Neural crest cell (in vitro differentiated cells): ENCODE measurements at places on chromosomes 2 and 18.

GRCh38 chr2:225486236-225486635 lies 86.7 kb downstream of the NYAP2 start:
- no peak for DNase-seq

DNA sequence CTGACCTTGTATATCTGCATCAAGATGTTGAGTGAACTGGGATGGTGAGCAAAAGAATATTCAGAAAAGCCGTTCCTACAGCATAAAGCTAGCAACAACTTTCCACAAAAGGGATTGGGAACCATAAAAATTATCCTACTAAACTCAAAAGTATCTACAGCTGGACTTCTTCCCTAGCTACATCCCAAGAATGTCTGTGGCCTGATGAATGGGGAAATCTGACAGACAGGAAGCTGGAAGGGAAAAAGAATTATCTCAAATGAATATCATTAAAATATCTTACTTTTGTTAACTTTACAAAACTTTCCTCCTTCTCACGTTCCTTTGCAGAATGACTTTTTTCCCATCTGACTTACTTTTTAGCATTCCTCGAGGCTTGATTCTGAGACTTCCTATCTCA lies 150.9 kb downstream of the PDE11A start:
- no peak for DNase-seq

DNA sequence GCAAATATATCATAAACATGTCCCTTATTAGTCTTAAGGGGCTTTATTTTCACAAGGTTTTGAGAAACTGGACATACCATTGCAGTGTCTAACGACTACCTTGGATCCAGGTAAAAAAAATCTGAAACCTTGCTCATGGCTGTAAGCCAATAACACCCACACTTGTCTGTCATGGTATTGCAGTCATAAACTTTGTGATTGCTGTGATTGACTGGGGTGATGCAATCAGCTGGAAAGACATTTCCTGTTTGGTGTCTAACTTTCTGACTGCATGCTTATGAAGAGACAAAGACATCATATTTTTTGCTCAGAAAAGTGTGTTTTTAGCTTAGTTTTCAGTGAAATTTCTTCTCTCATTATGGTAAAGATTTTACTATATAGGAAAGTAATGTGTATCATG lies 635.0 kb downstream of the TSN start:
- no peak for DNase-seq

DNA sequence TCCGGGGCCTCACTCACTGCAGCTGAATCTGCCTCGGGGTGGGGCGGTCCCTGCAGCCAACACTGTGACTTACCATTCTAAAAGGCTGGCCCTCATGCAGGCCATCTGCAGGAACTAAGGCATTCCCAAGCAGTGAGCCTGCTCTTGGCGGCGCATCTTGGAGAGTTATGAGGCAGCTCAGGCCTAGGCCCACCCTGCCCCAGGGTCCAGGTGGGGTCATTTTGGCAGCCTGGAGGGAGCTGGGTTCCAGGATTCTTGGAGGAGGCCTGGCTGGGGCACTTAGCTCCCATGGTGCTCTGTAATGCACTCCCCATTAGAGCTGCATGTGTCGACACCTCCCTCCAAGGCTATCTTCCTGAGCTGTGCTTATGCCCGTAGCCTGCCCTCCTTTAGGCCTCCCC lies 14.8 kb upstream of the BIN1 start:
- DNase-seq: no peak

DNA sequence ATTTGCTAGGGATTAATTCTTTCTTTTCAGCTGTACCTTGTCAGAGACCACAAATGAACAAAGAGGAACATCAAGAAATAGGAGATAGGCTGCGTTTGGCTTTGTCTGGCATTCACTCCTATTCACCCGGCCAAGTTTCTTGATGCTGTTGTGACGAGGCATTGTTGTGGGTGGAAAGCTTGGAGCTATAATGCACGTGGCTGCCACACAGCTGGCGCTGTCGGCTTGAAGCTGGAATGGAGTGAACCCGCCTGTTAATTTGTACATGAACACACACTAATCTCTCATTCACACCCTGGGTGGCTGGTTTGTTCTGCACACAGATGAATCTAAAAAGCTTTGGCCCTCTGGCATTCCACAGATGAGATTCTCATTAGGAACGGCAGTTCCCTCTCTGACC lies 274.9 kb upstream of the GYPC start:
- no peak for DNase-seq

DNA sequence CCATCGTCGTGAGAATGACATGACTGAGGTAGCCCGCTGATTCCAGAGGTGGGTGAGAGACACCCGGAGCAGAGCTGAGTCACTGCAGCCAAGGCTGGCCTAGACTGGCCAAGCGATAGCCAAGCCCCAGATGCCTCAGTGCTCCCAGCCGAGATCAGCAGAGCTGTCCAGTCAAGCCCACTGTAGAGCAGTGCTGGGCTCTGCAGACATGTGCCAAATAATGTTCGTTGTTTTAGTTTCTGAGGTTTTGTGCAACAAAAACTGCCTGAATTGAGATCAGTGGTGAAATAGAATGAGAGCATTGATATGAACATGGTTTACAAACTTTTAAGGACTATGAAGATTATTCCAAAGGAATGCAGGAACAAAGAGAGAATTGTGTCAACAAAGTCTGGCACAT lies 42.1 kb downstream of the INSIG2 start:
- DNase-seq: no peak

DNA sequence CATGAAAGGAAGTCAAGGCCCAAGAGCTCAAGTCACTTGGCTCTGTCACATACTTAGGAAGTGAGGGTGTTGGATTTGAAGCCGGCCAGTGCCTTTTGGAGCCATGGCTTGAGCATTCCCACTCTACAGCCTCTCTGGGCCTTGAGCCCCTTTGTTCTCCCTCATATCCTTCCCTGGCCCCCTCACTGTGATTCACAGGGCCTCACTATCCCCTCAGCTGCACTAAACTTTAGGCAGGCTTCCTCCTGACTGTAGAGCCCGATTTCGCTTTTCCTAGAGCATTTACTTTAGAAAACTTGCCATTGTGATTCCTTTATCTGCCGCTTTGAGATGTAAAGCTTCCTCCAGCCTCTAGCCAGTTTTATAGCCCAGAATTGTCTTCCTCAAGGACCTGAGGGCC lies 107.6 kb downstream of the FBXO15 start:
- no peak for DNase-seq

GRCh38 chr2:54624591-54625071 lies 98.8 kb upstream of the EML6 start:
- DNase-seq: no peak

GRCh38 chr18:73839441-73839840 lies 308.2 kb downstream of the FBXO15 start:
- DNase-seq: no peak

DNA sequence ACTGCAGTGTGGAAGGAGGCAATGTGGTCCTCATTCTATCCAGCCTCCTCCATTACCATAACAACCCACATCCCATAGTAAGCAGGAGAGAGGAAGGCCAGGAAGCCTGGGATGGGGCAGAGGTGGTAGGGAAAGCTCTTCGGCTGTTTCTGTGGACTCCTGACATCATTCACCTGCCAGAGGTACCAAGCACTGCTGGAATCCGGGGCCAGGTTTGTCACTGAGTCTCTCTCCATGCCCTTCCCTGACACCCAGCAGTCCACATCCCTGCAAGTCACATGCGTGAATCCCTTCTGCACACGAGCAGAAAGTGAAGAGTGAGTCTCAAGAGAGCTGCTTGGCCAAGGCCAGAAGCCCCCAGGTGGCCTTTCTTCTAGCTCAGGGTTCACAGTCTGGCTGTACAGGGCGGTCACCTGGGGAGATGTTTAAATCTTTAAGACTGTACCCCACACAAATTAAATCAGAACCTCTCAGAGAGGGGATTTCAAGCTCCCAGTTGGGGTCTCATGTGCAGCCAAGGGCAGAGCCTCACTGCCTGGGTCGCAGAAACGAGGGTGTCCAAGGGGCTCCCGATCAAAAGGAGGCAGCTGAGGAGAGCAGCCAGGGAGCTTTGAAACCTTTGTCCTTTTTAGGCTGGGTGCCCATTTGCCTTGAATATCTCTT lies 94.2 kb downstream of the ARMC9 start:
- no peak for DNase-seq

- peak; percentile 77 for DNase-seq
These were observed 116.0 kb downstream of the TNS1 start for GRCh38 chr2:217886720-217887309.

DNA sequence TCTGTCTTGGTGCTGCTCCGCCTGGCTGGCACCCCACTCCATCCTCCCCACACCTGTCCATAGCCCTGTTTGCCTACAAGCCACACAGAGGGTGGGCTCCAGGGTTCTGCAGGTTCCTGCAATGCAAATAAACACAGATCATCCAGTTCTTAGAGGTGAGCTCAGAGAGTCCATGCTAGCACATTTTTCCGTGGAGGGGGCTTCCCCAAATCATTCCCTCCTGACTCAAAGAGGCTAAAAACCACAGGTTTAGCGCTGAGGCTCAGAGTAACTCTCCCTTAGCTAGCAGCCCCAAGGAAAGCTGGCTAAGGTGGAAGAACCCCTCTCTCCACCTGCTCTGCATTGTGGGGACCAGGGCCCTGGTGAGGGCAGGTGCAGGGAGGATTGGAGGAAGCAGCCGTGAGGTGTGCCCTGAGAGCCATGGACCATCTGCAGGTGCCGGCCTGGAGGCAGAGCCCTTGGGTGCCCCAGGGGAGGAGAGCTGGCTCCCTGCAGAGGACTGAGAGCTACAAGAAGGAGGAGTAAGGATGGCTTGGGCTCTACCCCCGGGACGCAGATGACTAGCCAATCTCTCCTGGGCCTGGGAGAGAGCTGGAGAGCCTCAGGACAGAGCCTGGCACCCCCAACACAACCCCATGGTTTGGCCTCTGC lies 23.8 kb upstream of the TEX44 start:
- DNase-seq: no peak

DNA sequence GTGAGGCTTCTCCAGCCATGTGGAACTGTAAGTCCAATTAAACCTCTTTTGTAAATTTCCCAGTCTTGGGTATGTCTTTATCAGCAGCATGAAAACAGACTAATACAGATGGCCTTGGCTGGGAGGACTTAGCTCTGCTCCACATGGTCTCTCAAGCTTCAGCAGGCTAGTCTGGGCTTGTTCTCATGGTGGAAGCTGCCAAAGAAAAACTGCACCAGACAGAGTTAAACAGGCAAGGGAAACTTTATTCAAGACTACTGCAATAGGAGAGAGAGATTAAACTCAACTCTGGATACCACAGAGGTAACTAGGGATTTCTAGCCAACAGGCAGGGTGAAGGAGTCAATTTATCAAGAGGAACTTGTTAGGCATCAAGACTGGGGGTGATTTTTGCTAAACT lies 142.1 kb downstream of the CABLES1 start:
- no peak for DNase-seq

- DNase-seq: no peak
These were observed 105.5 kb upstream of the RGPD4 start for GRCh38 chr2:107721178-107721577.

GRCh38 chr2:84290537-84290936 lies 168.5 kb downstream of the SUCLG1 start:
- no peak for DNase-seq

- DNase-seq: no peak
These were observed 1.4 kb downstream of the COL3A1 start for GRCh38 chr2:188975497-188976102.

DNA sequence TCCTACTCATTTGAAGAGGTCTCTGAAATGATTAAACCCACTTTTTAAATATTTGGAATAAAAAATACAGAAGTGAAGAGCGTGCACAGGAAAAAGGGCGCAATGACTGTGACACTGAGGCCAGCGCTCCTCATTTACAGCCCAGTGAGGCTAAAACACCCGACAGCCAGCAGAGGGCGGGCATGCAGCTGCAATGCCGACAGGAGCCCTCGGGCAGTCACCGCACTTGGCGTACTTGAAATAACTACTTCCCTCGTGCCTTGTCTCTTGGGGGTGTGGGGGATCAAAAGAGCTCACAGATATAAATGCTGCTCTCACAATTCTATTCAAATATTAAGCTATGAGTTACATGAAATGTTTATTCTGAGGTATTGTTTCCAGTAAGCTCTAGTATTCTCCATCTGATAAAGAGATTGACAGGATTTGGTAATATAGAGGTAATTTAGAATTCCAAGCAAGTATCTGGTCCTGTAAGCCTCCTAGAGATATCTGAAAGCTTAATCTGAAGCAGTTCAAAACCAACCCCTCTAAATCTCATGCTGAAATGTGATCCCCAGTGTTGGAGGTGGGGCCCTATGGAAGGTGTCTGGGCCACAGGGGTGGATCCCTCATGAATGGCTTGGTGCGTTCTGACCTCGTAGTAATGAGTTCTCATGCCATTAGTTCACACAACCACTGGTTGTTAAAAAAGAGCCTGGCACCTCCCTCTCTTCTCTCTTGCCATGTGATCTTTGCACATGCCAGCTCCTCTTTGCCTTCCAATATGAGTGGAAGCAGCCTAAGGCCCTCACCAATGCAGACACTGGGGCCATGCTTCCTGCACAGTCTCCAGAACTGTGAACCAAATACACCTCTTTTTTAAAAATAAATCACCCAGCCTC lies 93.6 kb downstream of the ZAP70 start:
- DNase-seq: peak; percentile 73

GRCh38 chr2:143719406-143719805 lies 590.2 kb downstream of the ARHGAP15 start:
- DNase-seq: no peak

DNA sequence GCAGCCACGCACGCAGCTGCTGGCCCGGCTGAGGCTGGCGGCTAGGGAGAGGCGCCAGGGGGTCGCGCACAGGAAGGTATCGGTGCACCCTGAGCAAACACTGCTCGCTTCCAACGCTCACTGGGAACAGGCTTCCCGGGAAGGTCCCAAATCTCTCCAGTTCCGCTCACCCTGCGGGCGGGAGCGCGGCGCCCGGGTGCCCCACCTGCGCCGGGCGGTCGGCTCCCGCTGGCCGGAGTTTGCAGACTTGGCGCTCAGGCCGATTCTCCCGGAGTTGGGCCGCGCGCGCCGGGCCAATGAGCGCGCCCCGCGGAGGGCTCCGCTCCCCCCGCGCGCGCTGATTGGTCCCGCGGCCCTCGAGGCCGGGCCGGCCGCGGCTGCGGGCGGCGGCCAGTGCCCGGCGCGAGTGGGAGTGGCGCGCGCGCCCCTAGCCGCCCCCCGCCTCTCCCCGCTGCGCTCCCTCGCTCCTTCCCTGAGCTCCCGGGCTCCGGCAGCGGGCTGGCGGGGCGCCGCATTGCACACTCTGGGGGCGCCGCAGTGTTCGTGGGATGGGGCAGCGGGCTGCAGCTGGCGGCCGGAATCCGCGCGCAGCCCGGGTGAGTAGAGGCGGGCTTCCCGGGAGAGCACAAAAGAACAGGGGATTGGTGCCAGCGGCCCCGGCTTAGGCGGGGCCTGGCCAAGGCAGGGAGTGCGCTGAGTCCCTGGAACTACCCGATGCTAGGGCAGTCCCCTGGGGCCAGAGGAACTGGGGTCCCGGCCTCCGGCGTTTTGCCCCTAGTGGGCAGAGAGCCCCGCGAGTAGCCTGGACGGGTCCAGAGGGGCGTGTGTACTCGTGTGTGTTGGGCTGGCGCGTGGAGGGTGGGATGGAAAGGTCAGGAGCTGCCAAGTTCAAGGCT lies at the start of gene LYPD6:
TSS of gene LYPD6 (plus strand) at position 461 of the 896 bp plus-strand sequence. CDS start 107,122 bp downstream, outside the sequence.
- DNase-seq: peak; percentile 60
